Stimulated activated CD8-positive, alpha-beta memory T cell treated with anti-CD3 and anti-CD28 coated beads, Interleukin-2, amount 100 ng/mL, for 1 hour (primary cell): ENCODE measurements at places on chromosomes 3 and 15.

DNA sequence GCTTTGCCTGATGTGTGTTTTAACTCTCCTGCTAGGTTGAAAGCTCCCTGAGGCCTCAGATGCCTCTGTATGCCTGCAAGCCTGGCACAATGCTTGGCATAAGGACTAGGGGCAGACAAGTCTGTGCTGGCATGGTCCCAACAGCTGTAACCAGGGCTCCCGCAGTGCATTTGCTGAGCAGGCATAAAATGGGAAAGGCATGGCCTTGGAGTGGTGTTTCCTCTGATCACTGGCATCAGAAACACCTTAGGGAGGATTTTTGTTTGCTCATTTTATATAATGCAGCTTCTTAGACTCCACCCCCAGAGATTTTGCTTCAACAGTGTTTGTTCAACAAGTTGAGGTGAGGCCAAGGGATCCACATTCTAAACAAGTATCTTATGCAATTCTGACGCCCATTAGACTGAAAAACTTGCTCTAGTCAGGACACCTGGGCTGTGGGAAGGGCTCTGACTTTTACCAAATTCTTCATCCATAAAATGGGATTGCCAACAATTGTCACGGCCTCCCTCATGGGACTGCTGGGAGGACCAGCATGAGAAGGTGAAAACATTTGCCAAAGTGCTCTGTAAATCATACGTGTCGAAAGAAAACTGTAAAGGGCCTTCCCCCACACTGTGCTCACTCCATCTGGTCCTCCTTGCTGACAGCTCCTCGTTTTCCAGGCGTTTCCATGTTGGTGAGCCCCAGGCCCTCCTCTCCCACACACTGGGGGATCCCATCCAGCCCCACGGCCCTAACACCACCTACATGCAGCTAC lies 43.1 kb downstream of the STARD5 start:
- DNase-seq, result no peak

- DNase-seq, result no peak
These were observed 601.4 kb downstream of the CADM2 start for GRCh38 chr3:85560088-85560785.

GRCh38 chr3:69532547-69533224 lies 146.8 kb upstream of the FRMD4B start:
- DNase-seq, result no peak

DNA sequence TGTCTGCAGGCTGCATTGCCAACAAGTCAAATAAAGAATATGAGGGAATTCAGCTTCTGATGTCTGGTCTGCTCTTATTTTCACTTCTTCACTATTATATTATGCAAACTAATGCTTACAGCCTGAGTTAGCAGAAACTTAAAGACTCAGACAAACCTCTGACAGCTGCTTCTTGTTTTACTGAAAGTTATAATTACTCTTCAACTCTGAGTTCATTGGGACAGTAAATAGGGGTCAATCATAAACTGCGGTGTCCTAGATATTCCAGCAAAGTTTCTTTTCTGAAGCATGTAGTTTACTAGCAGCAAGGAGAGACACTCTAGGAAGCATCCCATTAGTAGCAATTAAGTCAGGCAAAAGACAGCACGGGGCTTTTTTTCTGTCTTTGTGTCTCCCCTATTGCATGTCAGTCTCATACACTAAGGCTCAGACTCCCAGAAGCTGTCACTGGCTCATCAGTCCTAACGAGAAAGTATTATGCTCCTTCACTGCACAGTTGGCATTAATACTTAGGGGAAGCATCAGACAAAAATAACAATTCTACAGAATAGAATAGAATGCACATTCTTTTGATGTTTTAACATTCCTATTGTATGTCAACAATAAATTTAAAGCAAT lies 1060.8 kb downstream of the ROBO1 start:
- DNase-seq, result no peak

- no peak for DNase-seq
These were observed 16.2 kb downstream of the CCDC33 start for GRCh38 chr15:74252291-74252690.

DNA sequence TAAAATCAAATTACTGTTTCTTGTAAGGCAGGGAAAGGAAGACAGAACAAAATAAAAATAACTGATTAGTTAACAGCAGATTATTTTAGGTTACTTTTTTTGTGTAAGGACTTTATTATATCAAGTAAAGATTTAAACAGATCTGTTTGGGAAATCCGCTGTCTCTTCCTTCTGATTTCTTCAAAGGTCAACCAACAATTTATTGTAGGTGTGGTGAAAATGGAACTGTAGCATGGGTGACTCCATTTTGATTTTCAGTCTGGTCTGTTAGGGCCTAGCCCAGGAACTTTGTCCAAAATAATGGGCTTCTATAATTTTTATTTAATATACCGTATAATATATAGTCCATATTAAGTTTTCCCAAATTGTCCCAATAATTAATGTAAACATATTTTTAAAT lies 13.5 kb upstream of the IDH2 start:
- no peak for DNase-seq

- DNase-seq, result no peak
These were observed 149.4 kb downstream of the ADAMTS17 start for GRCh38 chr15:100192097-100193080.

GRCh38 chr3:57637391-57637790 lies 40.2 kb upstream of the ARF4 start:
- DNase-seq, result no peak

- DNase-seq, result no peak
These were observed 296.7 kb upstream of the PROK2 start for GRCh38 chr3:72081471-72082185.

- no peak for DNase-seq
These were observed 191.1 kb downstream of the GREM1 start for GRCh38 chr15:32908872-32909271.

DNA sequence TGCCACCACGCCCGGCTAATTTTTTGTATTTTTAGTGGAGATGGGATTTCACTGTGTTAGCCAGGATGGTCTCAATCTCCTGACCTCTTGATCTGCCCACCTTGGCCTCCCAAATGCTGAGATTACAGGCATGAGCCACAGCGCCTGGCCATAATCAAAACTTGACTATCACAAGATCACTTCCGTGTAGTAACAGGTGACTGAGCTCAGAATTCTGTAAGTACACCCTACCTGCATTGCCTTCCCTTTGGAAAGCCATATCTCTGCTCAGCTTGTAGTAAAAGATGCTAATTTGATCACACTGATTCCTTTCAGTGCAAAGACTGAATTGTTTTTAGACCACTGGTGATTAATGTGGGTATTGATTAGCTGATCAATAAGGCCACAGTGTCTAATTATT lies 167.1 kb downstream of the SHOX2 start:
- no peak for DNase-seq

DNA sequence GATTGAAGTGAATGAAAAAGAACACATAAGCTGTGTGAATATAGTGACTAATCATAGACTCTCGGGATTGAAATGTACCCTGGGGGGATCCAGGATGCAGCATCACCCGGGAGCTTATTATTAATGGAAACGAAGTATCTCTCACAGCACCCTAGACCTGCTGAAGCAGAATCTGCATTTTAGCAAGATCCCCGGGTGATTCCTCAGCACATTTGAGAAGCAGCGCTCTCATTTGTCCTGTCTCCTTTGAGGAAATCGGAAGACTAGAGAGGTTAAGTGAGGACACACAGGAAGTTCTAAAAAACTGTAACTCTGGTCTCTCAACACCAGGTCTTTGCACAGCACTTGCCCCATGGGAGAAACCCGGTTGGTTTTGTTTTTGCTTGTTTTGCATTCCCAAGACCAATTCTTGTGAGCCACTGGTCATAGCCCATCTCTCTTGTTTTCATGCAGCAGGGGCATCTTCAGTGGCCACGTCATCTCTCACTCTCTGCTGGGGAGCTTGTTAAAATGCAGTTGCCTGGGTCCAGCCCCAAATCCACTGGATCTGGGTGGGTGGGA lies 30.2 kb downstream of the ZNF710 start:
- DNase-seq, result no peak

DNA sequence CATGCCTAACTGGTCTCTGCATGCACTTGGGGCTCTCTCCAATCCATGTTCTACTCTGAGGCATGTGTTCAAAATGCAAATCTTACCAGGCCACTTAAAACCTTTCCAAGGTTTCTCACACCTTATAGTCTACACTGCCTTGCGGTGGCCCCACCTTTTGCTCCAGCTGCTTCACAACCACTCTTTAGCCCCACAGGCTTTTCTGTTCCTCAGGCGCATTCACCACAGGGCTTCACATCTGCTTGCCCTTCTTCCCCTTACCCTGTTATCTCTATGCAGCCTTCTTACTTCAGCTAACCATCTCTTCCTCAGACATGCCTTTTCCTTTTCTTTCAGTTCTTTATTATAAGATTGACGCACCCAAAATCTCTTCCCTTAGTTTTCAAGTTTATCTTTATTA lies 37.8 kb downstream of the MINDY4B start:
- no peak for DNase-seq

DNA sequence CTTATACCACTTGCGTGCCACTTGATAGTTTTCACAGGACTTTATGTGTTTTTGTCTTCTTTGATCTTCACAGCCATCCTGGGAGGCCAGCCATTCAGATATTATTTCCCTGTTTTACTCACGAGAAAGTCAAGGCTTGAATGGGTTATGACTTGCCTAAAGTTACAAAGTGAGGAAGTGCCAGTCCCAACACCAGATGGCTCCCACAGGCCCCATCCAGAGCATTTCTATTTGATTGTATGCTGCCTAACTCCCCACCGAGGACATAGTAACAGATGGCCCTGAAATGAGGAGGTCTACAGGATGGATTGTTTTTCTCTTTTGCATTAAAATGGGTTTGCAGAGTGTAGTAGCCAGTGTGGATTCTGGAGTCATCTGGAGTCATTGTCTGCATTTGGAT lies 74.5 kb downstream of the SPTSSB start:
- DNase-seq, result no peak

DNA sequence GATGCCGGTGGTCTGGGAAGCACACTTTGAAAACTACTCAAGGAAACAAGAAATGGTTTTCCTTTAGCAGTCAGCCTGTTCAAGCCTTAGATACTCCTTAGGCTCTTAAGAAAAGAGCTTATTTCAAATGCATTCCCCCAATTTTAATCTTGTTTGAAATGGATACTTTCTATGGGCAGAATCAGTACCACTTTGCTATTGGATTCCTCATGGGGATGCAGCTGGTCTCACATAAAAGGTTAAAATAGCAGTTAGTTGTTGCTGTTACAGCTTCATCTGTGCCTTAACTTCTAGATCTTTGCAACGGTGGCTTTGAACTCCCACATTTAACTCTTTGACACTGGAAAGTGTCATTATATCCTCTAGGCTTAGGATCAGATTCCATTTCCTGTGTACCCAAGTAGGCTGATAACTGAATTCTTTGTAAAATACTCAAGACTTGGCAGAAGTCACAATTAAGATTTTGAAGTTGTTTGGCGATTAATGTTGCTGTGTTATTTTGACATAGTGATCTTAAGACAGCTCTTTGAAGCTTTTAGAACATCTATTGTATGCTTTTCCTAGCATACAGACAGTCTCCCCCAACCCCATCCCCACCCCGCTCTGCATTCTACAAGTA lies 2.2 kb downstream of the THBS1 start:
- DNase-seq, result no peak

GRCh38 chr15:49712162-49712561 lies 91.3 kb downstream of the DTWD1 start:
- DNase-seq, result no peak

- no peak for DNase-seq
These were observed 475 bp downstream of the EIF4E3 start for GRCh38 chr3:71724584-71725270.

- DNase-seq, result no peak
These were observed 23.6 kb downstream of the SETD5 start for GRCh38 chr3:9420850-9421549.

DNA sequence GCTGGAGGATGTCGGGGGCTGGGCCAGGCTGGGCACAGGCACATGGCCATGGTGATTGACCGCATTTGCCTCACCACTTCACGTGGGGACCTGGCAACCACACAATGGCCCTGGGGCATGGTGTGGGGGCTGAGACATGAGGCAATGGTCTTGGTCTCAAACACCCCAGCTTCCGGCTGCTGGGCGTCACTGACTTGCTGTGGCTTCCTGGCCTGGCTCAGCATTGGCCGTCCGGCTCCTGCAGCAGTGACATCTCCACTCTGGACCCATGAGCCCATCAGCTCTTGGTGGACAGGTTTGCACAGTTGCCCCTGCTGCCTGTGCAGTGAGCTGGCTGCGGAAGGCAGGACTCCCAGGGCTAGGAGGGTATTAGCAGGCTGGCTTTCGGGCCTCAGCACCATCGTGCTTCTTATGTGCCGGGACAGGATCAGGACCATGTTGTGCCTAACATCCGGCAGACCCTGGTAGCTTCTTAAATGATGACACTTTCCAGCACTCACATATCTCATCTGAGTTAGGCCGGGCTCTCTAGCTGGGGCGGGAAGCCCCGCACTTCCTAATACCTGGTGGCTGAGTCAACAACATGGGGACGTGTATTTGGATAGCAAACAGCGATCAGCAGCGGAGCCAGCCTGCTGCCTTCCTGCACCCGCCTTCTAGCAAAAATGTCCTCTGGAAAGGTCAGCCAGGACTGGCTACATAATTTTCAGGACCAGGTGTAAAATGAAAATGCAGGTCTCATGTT lies 34.1 kb downstream of the ZNF710 start:
- DNase-seq, result no peak

DNA sequence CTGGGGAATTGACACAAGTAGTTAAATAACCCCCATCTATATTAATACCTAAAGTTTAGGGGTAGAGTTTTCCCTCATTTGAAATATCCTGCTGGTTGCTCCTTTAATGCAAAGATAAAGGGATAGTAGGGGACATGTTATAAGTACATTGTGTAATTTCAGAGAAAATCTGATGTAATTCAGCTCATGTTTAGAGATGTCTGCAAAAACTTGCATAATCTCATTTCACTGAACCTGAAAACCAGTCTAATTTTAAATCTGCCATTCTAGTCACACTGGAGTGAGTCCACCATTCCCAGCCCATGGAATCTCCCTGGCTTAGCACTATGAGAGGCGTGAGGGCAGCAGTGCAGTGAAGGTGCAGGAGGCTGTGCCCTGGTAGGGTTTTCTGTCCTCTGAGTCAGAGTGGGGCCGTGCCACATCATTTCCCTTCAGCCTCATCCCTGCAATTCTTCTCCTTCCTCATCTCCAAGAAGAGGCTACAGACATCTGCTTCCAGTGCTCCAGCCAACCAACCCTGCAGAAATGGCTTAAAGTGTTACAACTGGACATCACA lies 246.3 kb upstream of the UMPS start:
- DNase-seq, result no peak

DNA sequence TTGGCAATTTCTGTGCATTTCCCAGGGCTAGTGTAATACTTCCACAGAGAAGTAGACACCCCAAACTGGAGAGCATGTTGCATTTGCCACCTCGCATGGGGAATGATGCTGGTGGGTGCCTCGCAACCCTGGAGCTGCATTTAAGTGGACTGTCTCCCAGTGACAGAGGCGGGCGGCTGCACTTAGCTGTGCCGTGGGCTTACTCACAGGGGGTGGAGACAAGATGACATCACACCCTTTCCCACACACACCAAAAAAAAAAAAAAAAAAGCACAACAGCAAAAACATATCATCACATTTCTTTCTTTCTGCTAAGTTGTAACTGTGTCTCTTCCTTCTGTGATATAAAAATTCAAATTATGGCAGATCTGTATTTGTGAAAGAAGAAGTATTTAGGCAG lies at the start of gene ABI3BP:
ABI3BP (minus strand) TSS at position 113 of the 400 bp plus-strand sequence; CDS start at position 76, 37 bp downstream.
- no peak for DNase-seq
